Activated naive CD4-positive, alpha-beta T cell (primary cell): ENCODE measurements at places on chromosomes 12 and 14.

DNA sequence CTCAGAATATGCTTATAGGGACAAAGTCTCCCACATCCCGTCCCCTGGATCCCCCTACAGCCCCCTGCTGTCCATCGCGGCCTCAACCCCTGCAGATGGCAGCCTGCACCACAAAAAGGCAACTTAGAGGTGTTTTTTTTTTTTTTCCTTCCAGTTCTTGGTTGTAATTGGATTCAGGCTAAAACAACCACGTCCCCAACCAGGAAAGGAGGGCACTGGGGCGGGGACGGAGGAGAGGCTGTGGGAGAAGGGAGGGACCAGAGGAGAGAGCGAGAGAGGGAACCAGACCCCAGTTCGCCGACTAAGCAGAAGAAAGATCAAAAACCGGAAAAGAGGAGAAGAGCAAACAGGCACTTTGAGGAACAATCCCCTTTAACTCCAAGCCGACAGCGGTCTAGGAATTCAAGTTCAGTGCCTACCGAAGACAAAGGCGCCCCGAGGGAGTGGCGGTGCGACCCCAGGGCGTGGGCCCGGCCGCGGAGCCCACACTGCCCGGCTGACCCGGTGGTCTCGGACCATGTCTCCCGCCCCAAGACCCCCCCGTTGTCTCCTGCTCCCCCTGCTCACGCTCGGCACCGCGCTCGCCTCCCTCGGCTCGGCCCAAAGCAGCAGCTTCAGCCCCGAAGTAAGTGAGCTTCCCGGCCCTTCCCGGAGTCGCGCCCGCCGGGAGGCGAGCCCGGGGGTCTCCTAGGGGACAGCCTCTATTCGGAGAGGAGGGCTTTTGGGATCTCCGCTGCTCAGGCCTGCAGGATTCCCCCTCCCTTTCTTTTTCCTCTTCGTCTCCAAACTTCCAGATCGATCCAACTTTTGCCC is at the start of gene MMP14:
Gene MMP14 (plus strand): TSS at position 285 of the 813 bp plus-strand sequence. CDS start 233 bp downstream, at position 518.
- DNase-seq = no peak

GRCh38 chr12:129903092-129903945 is 506 bp downstream of the TMEM132D start:
- no peak for DNase-seq

DNA sequence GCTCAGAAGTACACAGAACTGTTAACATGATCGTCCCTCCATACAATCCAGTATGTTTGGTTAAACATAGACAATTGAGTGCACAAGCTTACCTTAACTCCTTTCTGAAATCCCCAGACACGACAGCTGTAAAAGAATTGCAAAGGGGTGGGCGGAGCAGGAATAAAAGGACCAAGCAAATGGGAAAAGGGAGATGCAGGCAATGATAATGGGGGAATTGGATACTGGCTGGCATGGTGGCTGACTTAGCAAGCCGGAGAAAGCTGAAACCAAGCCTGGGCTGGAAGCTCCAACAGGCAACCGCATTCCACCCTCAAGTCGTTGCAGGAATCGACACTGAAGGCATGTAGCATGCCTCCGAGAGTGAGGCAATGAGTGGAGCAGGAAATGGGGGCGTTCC is 96.8 kb upstream of the TMEM132C start:
- no peak for DNase-seq

- no peak for DNase-seq
Measured at GRCh38 chr12:2959192-2959504, at the start of gene TEAD4. TEAD4 (plus strand) TSS chr12:2959397.

DNA sequence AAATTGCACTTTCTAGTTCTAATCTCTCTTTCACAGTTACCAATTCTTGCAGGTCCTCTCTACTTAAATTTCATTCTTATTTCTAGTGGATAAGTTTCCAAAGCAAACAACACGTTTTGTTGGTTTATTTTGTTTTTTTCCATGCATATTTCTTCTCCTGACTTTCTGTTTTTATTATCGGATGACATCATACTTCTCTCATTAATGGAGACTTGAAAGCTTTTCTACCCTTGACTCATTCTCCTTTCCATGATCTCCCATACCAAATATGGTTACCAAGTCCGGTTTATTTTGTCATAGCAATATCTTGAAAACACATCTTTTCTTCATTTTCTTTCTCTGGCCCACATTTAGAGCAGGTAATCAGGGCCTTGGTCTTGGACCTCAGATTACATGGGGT is 796.5 kb downstream of the GALC start:
- DNase-seq = no peak

DNA sequence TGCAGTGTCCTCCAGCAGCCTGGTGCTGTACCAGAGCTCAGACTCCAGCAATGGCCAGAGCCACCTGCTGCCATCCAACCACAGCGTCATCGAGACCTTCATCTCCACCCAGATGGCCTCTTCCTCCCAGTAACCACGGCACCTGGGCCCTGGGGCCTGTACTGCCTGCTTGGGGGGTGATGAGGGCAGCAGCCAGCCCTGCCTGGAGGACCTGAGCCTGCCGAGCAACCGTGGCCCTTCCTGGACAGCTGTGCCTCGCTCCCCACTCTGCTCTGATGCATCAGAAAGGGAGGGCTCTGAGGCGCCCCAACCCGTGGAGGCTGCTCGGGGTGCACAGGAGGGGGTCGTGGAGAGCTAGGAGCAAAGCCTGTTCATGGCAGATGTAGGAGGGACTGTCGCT is 15.2 kb downstream of the C12orf43 start:
- no peak for DNase-seq

GRCh38 chr12:110856542-110856941 is 9.8 kb downstream of the CCDC63 start:
- DNase-seq = no peak

- DNase-seq = no peak
Measured at GRCh38 chr12:122996188-122996601, 15.7 kb downstream of the ARL6IP4 start.

- no peak for DNase-seq
Measured at GRCh38 chr14:98941481-98941880, 330.5 kb downstream of the BCL11B start.

DNA sequence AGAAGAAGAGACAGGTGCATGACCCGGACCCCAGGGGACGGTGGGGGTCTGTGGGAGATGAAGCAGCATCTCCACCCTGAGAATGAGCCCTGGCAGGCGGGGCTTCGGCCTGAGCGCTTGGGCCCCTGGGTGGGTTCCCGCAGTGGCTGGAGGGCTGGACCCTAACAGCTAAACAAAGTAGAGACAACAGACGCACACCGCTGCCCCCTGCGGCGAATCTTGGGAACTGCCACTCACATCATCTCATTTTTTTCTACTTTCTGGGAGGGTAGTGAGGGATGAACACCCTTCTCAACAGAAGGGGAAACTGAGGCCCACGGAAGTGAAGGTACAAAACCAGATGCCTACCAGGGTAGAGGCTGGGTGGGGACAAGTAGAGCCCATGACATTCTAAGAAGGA is 104.7 kb downstream of the RFLNA start:
- no peak for DNase-seq
